Substantia nigra (tissue), 51 donors: ENCODE measurements at places on chromosomes 7 and 10.

GRCh38 chr7:104938741-104939390 lies 75.1 kb upstream of the KMT2E start:
- DNase-seq = no peak

- no peak for DNase-seq
These were observed 84.4 kb downstream of the LRRC4 start for GRCh38 chr7:127946847-127947246.

DNA sequence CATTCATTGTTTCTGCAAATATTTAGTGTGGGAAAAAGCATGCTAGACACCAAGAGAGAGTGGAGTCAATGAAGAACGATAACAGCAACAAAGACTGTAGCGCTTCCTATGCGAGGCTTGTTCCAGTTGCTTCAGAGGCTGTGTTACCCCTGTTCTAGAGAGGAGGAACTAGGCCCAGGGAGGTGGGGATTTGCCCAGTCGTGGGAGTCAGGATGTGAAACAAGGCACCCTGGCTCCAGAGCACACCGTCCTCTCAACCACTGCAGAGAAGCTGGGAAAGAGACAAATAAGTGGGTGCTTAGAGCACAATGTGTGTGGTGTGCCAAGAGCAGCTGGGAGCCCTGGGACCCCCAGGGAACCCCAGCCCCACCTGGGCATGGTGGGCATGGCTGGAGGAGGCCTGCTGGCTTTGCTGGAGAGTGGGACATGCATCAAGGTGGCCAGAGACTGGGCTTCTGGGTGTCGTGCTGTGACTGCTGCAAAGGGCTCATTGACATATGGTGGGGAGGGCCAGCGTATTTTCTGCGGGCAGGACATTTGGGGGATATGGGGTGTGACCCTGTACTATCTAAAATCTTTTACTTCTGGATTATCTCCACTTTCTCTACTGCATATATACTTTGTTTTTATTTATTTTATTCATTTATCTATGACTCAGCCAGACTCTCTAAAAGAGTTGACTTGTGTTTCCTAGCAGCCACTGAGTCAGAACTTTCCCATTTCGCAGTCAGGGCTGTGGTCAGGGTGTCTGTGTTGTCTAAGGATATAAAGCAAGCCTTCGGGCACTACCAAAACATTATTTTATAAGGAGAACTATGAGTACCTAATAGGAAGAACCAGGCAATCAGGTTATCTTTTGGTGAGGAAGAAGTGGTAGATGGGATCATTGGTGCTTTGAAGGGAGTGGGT lies 95.4 kb downstream of the TCF7L2 start:
- no peak for DNase-seq

DNA sequence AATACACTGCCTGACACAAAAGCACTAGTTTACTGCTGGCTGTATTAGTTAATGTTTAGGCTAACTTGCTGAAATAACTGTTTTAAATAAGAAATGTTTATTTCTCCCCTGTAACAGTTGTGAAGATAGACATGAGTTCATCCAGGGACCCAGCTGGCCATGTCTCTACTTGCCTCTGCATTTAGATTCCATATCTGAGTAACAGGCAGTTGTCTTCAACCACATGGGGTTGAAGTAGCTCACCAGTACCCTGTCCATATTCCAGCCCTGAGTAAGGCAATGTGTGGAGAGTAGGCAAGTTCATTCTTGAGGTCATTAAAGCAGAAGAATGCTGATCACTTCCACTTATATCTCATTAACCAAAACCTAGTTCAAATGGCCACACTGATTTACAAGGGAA lies 31.1 kb upstream of the RSBN1L start:
- no peak for DNase-seq

DNA sequence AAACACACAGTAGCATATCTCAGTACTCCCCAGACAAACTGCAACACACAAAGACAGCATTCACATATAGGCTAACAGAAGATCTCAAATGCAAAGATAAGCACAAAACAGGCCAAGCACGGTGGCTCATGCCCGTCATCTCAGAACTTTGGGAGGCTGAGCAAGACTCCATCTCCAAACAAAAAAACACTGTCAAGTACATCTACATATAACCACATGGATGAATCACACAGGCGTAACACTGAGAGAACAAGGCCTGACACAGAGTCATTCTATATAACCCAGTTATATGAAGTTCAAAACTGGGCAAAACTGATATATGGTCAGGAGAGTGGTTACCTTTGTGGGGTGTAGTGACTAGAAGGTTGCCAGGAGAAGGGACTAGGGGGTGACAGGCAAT lies 506.4 kb downstream of the KCNMA1 start:
- no peak for DNase-seq

DNA sequence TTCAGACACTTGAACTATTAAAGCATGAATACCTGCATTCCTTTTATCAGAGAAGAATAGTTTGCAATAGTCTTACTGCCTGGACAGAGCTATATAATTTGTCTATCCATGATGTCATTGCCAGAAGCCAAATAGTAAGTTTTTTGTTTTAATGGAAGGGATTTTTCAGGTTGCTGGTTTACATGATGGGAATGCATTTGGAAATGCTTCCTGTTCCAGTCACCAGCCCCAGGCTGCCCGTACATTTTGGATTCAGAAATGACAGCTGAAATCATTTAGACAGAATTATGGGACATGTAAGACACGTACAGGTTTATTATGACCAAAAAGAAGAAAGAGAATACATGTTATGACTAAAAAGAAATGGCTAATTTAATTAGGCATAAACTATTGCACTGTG lies 293.1 kb downstream of the CDK14 start:
- DNase-seq = no peak

- no peak for DNase-seq
These were observed 525.2 kb downstream of the LRMDA start for GRCh38 chr10:75956624-75957023.

DNA sequence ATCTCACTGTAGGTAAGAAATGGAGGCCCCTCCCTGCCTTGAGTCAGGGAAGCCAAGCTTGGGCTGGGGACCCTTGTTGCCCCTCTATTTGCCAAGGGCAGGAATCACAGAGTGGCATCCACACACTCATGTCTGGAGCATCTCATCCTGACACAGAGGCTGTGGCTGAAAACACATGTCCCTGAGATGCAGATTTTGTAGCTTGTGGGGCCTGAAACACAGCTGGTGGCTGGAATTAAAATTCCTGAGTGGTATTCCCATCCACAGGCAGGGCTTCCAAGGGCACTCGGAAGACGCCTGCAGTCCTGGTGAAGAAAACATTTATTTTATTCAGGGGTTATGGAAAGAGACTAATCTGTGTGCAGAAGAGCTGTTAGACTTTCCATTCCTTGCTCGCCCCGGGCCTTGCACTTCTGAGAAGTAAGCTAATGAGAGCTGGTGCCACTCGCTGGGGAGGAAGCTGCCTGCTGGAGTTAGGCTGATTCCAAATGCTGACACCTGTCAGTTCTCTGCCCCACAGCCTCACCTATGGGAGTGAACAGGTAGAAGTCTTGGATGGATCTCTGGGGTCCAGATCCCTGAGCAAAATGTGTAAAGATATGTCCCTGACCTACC lies 36.0 kb downstream of the C10orf120 start:
- DNase-seq = no peak

- no peak for DNase-seq
These were observed 14.7 kb downstream of the HNRNPA2B1 start for GRCh38 chr7:26185844-26186180.

DNA sequence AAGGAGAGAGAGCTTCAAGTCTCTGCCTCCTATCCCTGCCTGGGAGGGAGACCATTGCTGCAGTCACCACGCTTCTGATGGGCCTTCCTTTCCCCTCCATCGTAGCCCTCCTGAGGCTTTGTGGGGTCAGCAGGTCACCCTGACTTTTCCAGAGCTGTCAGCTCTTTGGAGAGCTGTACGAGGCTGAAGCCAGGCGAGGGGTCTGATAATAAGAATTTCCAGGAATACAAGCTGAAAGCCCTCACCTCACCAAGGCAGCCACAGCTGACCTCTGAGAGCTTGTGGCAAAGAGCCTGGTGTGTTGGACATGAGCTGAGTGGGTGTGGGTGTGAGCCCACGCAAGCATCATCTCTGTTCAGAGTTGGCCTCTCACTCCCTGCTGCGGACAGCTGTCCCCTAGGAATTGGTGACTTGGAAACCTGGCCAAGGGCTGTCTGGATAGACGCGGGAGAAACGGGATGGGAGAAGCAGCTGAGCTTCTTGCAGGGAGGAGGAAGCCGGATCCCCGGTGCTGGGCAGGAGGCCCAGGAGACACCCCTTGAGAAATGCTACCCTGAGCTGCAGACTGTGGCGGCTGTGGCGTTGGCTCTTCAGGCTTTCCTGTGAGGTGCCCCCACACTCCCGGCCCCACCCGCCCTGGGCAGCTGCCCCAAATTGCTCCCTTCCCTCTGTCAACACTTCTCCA lies 122.1 kb upstream of the BTBD16 start:
- DNase-seq = no peak

- no peak for DNase-seq
These were observed 67.2 kb downstream of the TBXAS1 start for GRCh38 chr7:139896288-139896687.

GRCh38 chr7:98418636-98419315 lies 17.9 kb upstream of the BAIAP2L1 start:
- no peak for DNase-seq

DNA sequence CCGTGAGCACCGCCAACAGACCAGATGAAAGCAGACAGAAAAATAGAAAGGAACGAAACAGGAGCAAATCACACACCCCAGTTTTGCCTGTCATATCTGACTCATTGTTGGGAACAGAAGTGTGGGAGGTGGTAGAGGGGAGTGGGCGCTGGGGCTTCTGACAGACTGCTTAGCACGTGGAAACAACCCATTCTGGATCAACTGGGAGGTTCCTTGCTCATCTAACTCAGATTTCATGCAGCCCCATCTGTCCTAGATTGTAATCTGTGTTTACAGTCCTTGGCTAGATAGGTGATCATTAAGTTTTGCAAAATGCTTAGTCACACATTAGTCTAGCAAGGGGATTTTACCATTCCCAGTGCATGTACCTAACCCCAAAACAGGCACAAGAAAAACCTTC lies 154.1 kb downstream of the NRP1 start:
- no peak for DNase-seq

- peak; percentile 62 for DNase-seq
These were observed 609 bp downstream of the DOCK4 start for GRCh38 chr7:112205343-112206237.

DNA sequence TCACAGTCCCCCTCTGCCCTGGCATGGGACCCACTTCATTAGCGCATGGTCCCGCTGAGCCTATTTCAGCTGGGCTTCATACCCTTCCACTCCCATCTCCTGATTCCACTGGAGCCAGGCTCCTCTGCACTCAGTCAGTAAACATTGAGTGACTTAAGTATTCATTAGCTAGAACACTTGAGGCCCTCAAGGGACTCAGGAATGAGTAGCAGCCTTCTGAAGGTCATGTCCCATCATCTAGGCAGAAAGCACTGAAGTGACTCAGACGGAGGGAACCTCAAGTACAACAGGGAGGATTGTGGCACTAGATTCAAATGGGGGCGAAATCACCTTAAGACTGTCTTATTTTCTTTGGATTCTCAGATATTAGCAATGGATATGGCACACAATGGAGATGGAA lies 186.6 kb upstream of the INHBA start:
- no peak for DNase-seq

GRCh38 chr10:73991884-73992245 lies 6.1 kb upstream of the VCL start:
- DNase-seq = no peak

- DNase-seq = no peak
These were observed 34.2 kb upstream of the POM121L12 start for GRCh38 chr7:53001221-53001620.

GRCh38 chr7:157224627-157225026 lies 85.9 kb downstream of the UBE3C start:
- DNase-seq = no peak

DNA sequence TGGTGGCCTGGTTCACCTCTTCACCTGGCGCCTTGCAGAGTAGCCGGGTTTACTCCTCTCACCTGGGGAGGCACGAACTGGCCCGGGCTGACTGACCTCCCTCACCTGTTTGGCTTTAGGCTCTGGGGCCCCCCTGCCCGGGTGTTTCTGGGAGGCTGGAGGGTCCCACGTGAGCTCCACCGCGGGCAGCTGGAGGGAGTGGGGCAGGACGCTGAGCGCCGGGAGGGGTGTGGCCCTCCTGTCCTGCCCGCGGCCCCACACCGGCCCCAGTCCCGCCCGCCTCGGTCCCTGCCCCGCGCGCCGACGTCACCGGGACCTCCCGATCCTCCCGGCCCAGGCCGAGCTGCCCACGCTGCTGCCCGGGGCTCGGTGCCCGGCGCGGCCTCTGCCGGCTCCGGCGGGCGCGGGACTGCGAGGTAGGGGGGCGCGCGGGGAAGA lies at the start of gene AMZ1:
Gene AMZ1, plus strand, starts transcription at position 322 of the 438 bp plus-strand sequence. CDS start 12,250 bp downstream, outside the sequence.
- peak; percentile 31 for DNase-seq

- no peak for DNase-seq
These were observed 672.9 kb downstream of the MAGI2 start for GRCh38 chr7:78780560-78780959.

DNA sequence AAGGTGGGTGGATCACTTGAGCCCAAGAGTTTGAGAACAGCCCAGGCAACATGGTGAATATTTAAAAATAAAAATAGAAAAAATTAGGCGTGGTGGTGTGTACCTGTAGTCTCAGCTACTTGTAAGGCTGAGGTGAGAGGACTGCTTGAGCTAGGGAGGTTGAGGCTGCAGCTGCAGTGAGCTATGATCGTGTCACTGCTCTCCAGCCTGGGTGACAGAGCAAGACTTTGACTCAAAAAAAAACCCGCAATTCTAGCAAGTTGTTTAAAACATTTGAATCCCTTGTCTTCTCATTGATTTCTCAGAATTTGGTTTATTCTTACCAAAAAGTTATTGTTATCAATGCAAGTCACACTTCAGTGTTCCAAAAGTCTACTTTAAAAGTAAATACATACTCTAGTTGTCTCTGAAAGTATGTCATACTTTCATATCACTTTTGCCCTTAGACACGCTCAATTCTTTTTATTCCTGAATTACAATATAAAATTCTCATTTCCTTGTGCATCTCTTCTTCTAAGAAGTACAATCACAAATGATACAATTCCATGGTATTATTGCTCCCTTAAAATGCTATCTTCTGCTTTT lies 6.3 kb downstream of the EPC1 start:
- DNase-seq = no peak

GRCh38 chr7:29300026-29300480 lies 105.5 kb downstream of the CHN2 start:
- no peak for DNase-seq

- no peak for DNase-seq
These were observed 40.8 kb downstream of the NRP1 start for GRCh38 chr10:33293531-33294170.

- DNase-seq = no peak
These were observed 6.2 kb upstream of the RRP12 start for GRCh38 chr10:97407211-97407951.

- DNase-seq = no peak
These were observed 757.0 kb upstream of the C7orf33 start for GRCh38 chr7:147833557-147833956.
